Activated T-cell treated with anti-CD3 and anti-CD28 coated beads, Interleukin-2, amount 50 U/mL, for 4 hours (primary cell): ENCODE measurements at places on chromosomes 3 and 15.

DNA sequence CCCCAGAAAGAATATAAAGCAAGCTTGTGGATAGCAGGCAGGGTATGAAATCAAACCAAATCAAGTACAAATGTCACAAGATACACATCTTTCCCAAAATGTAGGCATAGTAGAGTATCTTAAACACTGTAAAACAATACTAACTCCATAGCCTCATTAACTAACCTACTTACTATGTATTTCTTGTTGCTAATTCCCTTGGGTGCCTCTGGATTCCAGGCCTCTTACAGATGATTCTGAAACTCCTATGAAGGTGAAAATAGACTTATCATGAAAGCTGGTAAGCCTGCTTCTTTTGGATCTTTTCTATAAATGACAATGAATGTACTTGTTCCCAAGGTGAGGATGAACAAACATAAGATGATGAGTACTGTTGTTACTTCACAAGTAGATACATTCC is 93.8 kb downstream of the FRMD5 start:
- no peak for DNase-seq

DNA sequence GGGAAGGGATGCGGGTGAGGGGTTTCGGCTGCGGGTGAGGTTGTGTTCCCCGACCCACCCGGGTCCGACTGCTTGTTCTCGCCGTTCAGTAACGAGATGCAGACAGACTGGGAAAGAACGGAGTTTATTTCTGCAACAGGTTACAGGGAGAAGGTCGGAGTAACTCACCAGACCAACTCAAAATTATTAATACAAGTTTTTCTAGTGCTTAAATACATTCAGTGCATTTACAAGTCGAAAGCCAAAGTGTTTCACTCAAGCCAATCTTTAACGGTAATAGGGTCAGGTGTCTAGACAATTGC is 492 bp upstream of the HIGD1A start:
- DNase-seq: no peak

- DNase-seq: no peak
Measured at GRCh38 chr3:97138914-97139541, 324.6 kb downstream of the EPHA6 start.

DNA sequence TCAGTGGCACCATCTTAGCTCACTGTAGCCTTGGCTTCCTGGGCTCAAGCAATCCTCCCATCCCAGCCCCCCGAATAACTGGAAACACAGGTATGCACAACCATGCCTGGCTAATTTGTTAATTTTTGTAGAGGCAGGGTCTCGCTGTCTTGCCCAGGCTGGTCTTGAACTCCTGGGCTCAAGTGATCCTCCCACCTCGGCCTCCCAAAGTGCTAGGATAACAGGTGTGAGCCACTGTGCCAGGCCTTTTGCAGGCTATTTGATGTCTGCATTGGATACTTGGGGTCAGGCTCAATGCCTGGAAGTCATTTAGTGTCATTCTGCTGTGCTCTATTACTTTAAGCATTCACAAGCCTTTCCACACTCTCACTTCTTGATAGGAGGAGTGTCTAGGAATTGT is 17.6 kb downstream of the LIMD1 start:
- DNase-seq: no peak

- DNase-seq: no peak
Measured at GRCh38 chr3:46293035-46293724, 50.9 kb downstream of the CCR3 start.

DNA sequence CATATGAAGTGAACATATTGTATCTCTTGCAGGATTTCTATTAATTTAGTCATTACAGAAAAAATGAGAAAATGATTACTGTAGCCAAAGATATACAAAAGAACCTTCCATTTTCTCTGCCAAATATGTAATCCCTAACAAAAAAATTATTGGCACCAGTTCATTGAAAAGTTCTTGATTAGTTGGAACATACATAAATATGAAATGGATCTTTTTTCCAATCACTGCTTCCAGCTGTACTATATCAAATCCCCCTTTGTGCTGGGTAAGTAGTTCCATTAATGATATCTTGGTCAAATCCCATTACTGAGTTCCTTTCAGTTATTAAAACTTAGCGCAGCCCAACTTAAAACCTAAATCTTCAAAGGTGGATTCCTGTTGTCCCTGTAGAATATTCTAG is 263.8 kb downstream of the SLC9A9 start:
- DNase-seq: no peak

DNA sequence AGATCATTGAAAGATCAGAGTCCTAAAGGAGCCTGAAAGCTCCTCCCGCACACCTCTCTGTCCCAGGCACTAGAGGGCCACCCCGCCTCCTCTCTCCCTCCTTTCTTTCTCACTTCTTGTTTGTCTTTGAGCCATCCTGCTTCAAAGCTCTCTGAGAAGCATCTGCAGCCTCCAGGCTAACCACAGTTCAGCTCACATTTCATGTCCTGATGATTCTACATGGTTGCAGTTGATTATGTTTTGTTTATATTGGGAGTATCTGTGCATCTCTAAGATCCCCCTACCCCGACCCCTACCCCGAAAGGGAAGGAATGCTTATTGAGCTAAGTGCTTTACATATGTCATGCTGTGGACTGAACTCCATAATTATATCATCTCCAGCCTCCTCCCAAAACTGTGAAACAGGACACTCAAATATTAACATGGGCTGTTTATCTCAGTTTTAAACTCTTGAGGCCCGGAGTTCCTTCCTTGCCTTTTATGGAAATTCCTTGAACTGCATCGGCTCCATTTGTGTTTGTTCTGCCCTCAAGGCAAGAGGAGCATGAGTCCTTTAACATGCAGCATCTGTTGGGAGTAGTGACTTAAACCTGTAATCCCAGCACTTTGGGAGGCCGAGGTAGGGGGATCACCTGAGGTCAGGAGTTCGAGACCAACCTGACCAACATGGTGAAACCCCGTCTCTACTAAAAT is 30.9 kb downstream of the MGLL start:
- DNase-seq: no peak

DNA sequence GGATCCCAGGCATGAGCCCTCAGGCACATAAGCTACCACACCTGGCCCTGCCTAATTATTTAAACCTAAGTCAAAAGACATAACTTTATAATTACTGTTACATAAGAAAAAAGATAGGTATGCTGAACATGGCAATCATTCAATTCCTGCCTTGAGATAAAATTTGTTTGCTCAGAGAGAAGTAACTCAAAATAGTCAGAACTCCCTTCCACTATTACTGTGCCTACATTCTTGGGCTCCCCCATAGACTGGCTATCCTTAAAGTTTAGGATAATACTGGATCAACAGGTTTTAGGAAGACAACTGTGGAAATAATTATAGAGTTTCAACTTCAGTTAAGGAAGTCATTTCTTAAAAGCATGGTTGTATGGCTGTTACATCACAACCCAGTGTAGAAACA is 9.9 kb downstream of the WDR53 start:
- DNase-seq: no peak

GRCh38 chr3:135865553-135865952 is 100.0 kb upstream of the PPP2R3A start:
- DNase-seq: no peak

GRCh38 chr3:133443649-133444422 is 44.0 kb downstream of the BFSP2 start:
- no peak for DNase-seq

DNA sequence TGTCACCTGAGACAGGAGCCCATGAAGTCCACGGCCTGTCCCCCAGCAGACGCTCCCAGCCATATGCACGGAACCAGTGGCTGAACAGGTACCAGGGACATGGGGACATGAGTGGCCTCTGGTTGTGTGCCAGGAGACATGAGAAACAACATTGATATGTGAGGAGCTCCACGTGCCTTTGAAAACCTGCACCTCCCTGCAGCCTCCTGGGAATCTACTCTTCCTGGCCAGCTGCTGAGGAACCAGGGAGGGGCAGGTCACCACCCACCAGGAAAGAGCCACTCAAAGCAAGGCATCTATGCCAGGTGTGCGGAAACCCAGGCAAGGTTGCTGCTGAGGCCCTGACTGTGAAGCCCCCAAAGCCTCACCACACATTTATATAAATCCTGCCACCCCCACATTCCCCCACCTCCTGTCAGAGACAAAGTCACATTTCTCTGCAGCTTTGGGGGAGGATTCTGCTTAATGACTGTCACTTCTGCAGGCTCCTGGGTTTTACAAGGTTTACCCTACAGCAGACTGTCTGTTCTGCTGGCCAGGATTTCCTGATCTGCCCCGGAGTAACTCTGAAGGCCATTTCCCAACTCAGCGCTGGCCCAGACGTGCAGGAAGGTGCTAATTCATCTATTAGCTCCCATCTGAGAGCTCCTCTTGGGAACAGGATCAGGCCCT is 110.8 kb downstream of the ADCY5 start:
- no peak for DNase-seq
